ENCODE measurements at places on chromosomes 16 and 17.

DNA sequence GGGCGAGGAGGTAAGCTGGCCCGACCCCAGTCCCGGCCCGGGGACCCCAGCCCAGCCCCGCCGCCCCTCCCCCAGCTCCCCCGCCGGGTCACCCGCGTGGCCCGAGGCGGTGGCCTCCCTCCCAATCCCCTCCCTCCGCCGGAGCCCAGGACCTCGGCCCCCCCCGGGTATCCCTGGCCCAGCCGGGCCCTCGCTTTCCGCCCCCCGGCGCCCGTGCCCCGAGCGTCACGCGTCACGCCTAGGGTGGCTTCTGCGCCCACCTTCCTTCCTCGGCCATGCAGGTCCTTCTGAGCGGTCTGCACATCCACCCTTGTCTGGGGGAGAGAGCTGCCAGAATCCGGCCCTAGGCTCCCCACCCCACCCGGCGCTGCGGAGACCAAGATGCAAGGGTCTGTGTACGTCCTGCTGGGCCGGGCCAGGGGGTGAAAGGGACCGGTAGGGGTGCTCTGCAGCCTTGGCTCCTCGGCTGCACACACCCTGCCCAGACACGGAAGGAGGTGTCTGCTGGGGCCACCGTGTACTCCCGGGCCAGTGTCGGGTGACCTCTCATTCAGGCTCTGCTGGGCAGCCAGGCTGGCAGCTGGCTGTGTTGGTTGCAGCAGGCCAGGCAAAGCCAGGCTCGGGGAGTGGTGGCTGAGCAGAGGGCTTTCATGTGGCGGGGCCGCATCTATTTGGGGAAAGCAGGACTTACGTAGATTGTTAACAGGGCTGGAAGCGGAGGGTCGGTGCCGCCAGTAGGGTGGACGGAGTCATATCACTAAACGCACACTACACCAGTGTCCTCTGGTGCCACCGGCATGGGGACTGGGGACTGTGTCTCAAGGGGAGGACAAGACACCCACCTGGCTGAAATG lies 754 bp downstream of the RAB11FIP4 start:
- DNase-seq = no peak

DNA sequence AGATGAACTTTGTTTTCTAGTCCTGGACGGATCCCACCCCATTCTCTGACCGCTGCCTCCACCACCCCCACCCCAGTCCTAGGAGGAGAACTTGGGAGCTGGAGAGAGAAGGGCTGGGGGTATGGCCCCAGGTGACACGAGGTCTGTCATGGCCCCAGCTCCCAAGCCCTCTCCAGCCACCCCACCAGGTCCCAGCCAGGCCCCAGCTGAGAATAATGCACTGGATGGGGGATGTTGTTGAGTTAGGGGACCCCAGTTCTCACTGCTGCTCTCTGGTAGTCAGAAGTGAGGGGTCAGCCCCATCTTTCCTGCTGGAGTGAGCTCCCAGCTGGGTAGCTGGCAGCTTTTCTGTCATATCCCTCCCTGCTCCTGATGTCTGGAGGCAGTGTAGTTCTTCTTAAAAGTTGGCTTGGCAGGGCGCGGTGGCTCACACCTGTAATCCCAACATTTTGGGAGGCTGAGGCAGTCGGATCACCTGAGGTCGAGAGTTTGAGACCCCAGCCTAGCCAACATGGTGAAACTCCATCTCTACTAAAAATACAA lies 4.6 kb upstream of the COL1A1 start:
- no peak for DNase-seq

DNA sequence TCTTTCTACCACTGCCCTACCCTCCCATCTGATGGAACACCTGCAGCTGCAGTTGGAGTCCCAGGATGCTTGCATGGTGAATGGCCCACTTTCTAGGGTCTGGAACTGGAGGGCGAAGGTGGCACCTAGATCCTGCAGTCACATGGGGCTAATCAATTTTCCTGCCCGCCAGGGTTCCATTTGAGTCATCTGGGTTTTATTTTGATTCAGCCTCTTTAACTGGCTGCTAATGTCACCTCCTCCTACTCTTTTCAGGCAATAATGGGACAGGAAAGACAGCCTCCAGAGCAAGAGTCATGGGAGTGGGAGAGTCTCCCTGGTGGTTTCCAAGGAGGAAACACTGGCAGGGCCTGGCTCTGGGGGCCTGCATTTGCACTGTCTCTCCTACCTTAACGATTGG lies 3.8 kb upstream of the TBKBP1 start:
- DNase-seq = no peak

DNA sequence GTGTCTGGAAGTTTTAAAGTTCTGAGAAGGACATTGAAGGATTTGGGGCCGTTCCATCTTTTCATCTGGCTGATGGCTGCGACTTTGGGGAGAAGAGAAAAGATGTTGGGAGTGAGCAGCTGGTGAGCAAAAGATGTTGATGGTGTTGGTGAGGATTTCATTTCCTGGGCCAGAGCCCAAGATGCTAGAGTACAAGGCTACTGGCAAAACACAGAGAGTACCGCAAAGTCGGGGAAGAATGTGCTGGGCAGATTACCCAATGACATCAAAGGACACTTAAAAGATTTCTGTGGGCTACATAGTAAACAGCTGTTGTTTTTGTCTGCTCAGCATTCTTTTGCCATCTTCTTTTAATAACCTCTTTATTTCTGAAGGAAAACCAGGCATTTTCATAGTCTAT lies 49.4 kb upstream of the GAS7 start:
- no peak for DNase-seq

DNA sequence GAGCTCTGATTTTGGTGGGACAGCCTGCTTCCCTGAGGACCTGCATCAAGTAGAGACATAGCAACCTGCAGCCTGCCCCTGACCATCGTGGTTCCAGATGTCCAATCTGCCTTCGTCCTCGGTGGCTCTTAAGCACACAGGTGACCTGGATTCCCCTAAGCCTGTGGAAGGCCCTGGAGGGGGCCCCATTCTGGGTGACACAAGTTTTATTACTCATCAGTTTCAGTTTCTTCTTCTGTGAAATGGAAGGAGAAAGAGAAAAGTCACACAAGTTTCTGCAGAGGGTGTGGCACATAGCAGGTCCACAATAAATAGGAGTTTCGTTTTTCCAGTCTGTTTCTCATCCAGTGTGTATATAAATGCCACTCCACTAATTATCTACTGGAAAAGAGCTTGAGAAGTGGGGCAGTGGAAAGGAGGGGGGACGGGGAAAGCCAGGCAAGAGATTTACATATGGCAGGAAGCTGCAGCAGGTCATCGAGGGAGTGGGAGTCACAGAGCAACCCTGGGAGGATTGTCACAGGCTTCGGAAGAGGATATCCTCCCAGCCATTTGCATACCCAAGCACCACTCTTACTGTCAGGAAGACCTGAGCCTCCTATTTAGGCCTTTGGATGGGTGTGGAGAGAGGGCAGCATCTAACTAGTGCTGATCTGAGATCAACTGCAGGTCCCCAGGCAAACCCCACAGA lies 10.0 kb upstream of the NOS2 start:
- DNase-seq = no peak

Data from T-helper 22 cell (primary cell).